ENCODE measurements at places on chromosomes 6 and 20. TPM values are rescaled to one million over a fixed set of nuclear protein-coding genes. Genes with fewer than 3 reads are reported as not detected.

LHFPL5 gene
- total RNA-seq = not detected

PLTP gene
- total RNA-seq = 17.9 TPM

ADA gene
- total RNA-seq = 4.0 TPM

COL20A1 gene
- total RNA-seq = 4.6 TPM

SRSF12 gene
- total RNA-seq = 2.8 TPM

BPIFB1 gene
- not detected for total RNA-seq

TFAP2C gene
- total RNA-seq = 0.09 TPM

GJA1 gene
- total RNA-seq = 55.9 TPM

TBC1D20 gene
- total RNA-seq = 23.6 TPM

COL9A3 gene
- 27.1 TPM for total RNA-seq

SIRPB2 gene
- total RNA-seq = 0.84 TPM

PLN gene
- total RNA-seq = 3.9 TPM

MAP7 gene
- 0.40 TPM for total RNA-seq

RPL10A gene
- total RNA-seq = 3,614 TPM

PIM1 gene
- total RNA-seq = 8.7 TPM

CPNE5 gene
- total RNA-seq = 4.9 TPM

RAET1L gene
- total RNA-seq = not detected

GPR63 gene
- 2.6 TPM for total RNA-seq

RNF182 gene
- total RNA-seq = 0.53 TPM

TRIM10 gene
- 0.18 TPM for total RNA-seq

JPH2 gene
- 76.8 TPM for total RNA-seq

Data from muscle of leg (tissue), 16 donors.